ENCODE measurements at places on chromosomes 7 and 10.
A peak's percentile ranks its signal among the peaks of the same experiment; 100 is the strongest.

GRCh38 chr10:121713486-121713885 is 115.2 kb upstream of the FGFR2 start:
- DNase-seq, result no peak

DNA sequence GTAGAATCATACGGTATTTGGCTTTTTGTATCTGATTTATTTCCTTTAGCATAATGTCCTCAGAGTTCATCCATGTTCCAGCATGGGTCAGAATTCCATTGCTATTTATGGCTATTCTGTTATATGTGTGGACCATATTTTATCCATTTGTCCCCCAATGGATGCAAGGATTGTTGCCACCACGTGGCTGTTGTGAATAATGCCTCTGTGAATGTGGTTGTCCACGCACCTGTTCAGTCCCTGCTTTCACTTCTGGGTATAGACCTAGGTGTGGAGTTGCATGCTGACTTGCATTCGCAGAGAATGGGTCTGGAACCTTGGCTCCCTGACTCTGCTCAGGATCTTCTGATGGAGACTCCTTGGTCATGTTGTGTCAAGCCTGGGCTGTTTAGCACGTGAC is 199.9 kb downstream of the CAMK1D start:
- no peak for DNase-seq

- DNase-seq, result no peak
Measured at GRCh38 chr10:3099291-3100092, 32.1 kb downstream of the PFKP start.

DNA sequence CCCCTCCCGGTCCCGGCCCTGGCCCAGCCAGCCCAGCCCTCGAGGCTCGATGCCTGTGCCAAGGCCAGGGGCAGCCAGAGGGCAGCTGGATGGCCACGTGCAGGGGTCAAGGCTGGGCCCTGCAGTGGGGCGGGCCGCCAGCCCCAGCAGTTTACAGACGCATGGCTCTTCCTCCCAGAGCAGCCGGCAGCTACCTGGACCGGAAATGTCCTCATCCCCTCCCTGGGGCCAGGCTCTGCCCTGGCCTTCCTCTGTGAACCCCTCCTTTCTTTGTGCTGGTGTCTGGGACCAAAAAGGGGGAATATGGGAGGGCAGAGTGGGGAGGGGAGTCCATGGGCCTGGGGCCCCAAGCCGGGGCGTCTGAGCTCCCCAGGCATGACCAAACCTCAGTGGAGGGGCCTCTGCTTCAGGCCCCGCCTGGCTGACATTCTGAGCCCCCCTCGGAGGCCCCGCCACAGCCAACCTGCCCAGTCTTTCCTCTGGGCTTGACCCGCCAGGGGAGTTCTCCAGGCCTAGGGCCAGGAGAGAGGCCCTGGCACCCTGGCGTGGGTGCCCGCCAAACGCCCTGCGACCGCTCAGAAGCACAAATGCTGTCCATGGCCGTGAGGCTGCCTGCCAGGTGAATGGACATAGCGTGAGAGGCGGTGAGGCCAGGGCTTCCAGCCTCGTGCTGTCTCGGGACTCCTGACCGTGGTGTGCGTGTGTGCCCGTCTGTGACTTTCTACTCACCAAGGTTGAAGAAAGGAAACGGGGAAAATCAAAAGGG is 24.7 kb upstream of the AMZ1 start:
- no peak for DNase-seq

- DNase-seq, result no peak
Measured at GRCh38 chr7:2813350-2814185, 30.5 kb downstream of the GNA12 start.

DNA sequence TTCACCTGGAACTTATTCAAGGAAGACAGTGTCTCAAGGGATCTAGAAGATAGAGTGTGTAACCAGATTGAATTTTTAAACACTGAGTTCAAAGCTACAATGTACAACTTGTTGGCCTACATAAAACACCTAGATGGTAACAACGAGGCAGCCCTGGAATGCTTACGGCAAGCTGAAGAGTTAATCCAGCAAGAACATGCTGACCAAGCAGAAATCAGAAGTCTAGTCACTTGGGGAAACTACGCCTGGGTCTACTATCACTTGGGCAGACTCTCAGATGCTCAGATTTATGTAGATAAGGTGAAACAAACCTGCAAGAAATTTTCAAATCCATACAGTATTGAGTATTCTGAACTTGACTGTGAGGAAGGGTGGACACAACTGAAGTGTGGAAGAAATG is 10.9 kb downstream of the IFIT3 start:
- DNase-seq, result no peak

DNA sequence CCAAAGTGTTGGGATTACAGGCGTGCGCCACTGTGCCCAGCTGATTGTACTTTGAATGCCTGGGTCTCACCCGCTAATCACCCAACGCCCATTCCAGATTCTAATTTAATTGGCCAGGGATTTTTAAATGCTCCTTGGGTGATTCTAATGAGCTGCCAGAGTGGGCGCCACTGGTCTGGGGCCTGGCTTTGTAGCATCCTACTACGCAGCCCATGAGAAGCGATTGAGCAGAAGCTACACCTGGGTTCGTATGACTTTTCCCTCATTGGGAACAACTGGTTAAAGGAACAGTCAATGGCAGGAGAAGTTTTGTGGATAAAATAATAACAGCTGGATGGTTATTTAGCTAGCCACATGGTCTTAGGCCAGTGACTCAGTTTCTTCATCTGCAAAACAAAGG is 108.0 kb downstream of the SPAG6 start:
- no peak for DNase-seq

GRCh38 chr7:110650328-110650727 is 440.6 kb upstream of the LRRN3 start:
- no peak for DNase-seq

- DNase-seq, result no peak
Measured at GRCh38 chr10:25078658-25079431, 62.4 kb downstream of the THNSL1 start.

- no peak for DNase-seq
Measured at GRCh38 chr10:33801705-33802104, 467.2 kb upstream of the NRP1 start.

- DNase-seq, result peak; percentile 50
Measured at GRCh38 chr7:97179454-97180104, 62.1 kb downstream of the SDHAF3 start.

- DNase-seq, result no peak
Measured at GRCh38 chr10:89525556-89525955, 9.8 kb downstream of the SLC16A12 start.
